ENCODE measurements at places on chromosomes 6 and 20.

- no peak overlapping the region for H3K27ac ChIP-seq
- H3K4me3 ChIP-seq = no peak overlapping the region
- no peaks in the 10 kb centered on the region for H3K36me3 ChIP-seq
- no peak for DNase-seq
- no peaks in the 10 kb centered on the region for H3K27me3 ChIP-seq
- peaks cover 13% of the 10 kb centered on the region for H3K4me1 ChIP-seq
Measured at GRCh38 chr6:133392641-133393040, 151.5 kb downstream of the EYA4 start.

- peaks cover 9% of the 10 kb centered on the region for H3K4me1 ChIP-seq
- H3K27me3 ChIP-seq = no peaks in the 10 kb centered on the region
- no peak overlapping the region for H3K4me3 ChIP-seq
Measured at GRCh38 chr6:128111096-128111495, 210.2 kb upstream of the THEMIS start.

GRCh38 chr20:6157345-6157744, 34.5 kb upstream of the FERMT1 start:
- no peak for DNase-seq
- no peak overlapping the region for H3K27ac ChIP-seq
- H3K27me3 ChIP-seq = no peaks in the 10 kb centered on the region
- H3K4me3 ChIP-seq = no peak overlapping the region
- no peaks in the 10 kb centered on the region for H3K36me3 ChIP-seq
- H3K4me1 ChIP-seq = no peaks in the 10 kb centered on the region

GRCh38 chr6:40582892-40583291, 4.3 kb downstream of the LRFN2 start:
- DNase-seq = no peak
- H3K4me1 ChIP-seq = peaks cover 8% of the 10 kb centered on the region
- H3K36me3 ChIP-seq = no peaks in the 10 kb centered on the region
- H3K27ac ChIP-seq = no peak overlapping the region
- no peak overlapping the region for H3K4me3 ChIP-seq

GRCh38 chr6:25239059-25239458, 40.1 kb upstream of the CARMIL1 start:
- no peaks in the 10 kb centered on the region for H3K27me3 ChIP-seq
- H3K27ac ChIP-seq = no peak overlapping the region
- no peak for DNase-seq
- H3K4me3 ChIP-seq = no peak overlapping the region
- H3K36me3 ChIP-seq = no peaks in the 10 kb centered on the region
- no peaks in the 10 kb centered on the region for H3K4me1 ChIP-seq

GRCh38 chr6:108983151-108983550, 111.5 kb downstream of the SESN1 start:
- H3K27ac ChIP-seq = no peak overlapping the region
- H3K4me3 ChIP-seq = no peak overlapping the region
- H3K27me3 ChIP-seq = no peaks in the 10 kb centered on the region
- DNase-seq = no peak
- peaks cover 11% of the 10 kb centered on the region for H3K4me1 ChIP-seq

- H3K4me1 ChIP-seq = no peaks in the 10 kb centered on the region
- DNase-seq = no peak
- H3K27ac ChIP-seq = no peak overlapping the region
- H3K27me3 ChIP-seq = no peaks in the 10 kb centered on the region
Measured at GRCh38 chr6:131443014-131443413, 130.0 kb upstream of the ARG1 start.

DNA sequence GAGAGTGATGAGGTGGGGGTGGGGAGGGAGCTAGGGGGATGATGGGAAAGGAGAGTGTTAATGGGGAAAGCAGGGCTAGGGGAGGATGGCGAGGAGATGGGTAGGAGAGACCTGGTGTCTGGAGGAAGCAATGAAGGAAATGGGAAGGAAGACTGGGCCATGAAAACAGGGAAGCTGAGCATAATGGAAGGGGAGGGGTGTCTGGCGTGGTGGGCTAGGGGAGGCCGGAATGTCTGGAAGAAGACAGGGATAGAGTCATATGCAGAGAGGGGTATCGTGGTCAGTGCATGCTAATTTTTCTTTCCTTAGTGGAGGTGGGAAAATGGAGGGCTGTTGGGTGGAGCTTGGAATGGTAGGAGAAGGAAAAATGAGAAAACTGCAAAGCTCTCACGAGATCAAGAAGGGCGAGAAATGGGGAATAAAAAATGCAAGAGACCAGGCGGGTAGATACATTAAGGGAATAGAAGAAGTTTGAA, 423 bp downstream of the KLHDC3 start:
- DNase-seq = no peak
- peak overlapping the region; percentile 52 for H3K4me3 ChIP-seq
- peak overlapping the region; percentile 57 for H3K27ac ChIP-seq

DNA sequence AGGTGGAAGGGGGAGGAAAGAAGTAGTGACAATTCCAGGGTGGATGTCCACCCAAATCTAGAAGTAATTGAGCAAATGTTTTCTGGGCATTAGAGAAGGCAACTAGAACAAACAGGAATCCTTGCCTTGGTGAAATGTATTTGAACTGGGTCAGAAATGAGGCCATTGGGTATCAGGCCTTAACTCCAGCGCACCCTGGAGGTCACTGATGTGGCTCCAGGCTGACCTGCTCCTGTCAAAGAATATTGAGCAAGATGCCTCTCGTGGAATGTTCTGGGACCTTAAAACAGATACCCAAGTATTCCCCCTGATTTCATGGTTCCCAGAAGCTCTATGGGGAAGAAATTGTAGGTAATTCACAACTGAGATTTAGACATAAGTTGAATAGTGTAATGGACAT, 6.9 kb downstream of the HLA-DPB1 start:
- H3K27me3 ChIP-seq = no peaks in the 10 kb centered on the region
- peaks cover 79% of the 10 kb centered on the region for H3K36me3 ChIP-seq
- H3K4me3 ChIP-seq = no peak overlapping the region
- H3K27ac ChIP-seq = no peak overlapping the region
- DNase-seq = no peak

DNA sequence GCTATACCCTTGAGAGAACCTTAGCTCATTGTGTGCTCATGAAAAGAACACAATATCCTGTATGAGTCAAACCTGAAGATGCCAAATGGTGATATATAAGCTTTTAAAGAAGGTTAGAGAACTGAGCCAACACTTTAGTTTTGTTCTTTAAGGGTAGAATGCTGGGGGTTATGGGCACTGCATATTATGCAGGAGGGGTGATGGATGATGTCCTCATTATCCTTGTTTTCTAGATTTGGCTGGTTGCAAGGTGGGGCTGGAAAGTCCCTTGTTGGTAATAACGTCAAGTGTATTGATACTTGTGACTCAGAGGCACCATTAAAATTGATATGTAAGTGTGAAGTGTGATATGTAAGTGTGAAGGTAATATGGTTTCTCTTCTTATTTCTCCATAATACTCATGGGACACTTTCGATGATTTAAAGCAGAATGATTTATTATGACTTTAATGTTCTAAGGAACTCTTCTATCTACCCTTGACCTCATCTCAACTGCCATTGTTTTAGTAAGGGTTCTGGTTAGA, 113.7 kb upstream of the DTNBP1 start:
- no peak for DNase-seq
- H3K4me1 ChIP-seq = no peaks in the 10 kb centered on the region
- no peak overlapping the region for H3K4me3 ChIP-seq
- no peak overlapping the region for H3K27ac ChIP-seq

GRCh38 chr6:33017694-33018353, 8.4 kb upstream of the HLA-DOA start:
- no peaks in the 10 kb centered on the region for H3K36me3 ChIP-seq
- H3K27me3 ChIP-seq = no peaks in the 10 kb centered on the region
- peak overlapping the region; percentile 81 for H3K27ac ChIP-seq
- no peak overlapping the region for H3K4me3 ChIP-seq
- no peaks in the 10 kb centered on the region for H3K4me1 ChIP-seq

DNA sequence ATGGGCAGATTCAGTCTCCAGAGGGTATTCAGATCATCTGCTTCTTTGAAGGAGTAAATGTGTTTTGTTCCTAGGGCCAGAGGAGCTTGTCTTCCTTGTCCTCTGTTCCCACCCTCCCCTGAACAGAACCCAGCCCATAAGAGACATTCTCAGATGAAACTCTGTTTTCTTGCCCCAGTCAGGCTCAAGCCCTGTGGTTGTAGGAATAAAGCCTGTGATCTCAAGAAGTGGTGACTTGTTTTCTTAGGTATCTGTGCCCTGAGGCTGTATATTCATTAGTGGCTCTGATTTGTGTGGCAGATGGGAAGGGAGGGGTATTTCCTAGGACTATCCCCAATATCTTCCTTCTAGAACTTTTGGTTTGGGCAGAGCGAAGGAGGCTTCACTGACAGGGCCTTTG, 27.9 kb downstream of the GSS start:
- no peak overlapping the region for H3K27ac ChIP-seq
- H3K27me3 ChIP-seq = no peaks in the 10 kb centered on the region
- no peak overlapping the region for H3K4me3 ChIP-seq

DNA sequence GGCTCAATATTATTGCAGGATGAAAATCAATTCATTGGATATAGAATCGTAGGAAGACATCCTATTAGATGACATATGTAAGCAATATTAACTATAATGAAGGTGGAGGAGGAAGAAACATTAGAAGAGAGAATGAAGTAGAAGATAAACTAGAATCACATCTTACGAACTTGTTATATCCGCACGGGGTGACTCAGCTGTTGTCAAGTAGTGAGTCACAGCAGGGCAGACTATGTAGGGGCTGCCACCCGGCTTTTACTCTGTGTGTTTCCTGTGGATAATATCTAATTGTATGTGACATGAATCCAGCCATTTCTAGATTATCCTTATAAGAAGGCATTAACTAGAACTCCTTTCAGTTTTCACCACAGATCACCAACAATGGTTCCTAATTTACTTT, 520.2 kb downstream of the DOK5 start:
- H3K27me3 ChIP-seq = no peaks in the 10 kb centered on the region
- H3K4me1 ChIP-seq = no peaks in the 10 kb centered on the region
- no peaks in the 10 kb centered on the region for H3K36me3 ChIP-seq
- no peak for DNase-seq
- no peak overlapping the region for H3K27ac ChIP-seq
- H3K4me3 ChIP-seq = no peak overlapping the region

GRCh38 chr6:36357872-36358225, 21.2 kb upstream of the BNIP5 start:
- H3K27ac ChIP-seq = no peak overlapping the region
- no peak overlapping the region for H3K4me3 ChIP-seq
- no peaks in the 10 kb centered on the region for H3K36me3 ChIP-seq
- peaks cover 12% of the 10 kb centered on the region for H3K4me1 ChIP-seq
- no peaks in the 10 kb centered on the region for H3K27me3 ChIP-seq

GRCh38 chr20:59657459-59658046, 53.2 kb downstream of the PHACTR3 start:
- no peak overlapping the region for H3K4me3 ChIP-seq
- no peaks in the 10 kb centered on the region for H3K4me1 ChIP-seq
- no peaks in the 10 kb centered on the region for H3K36me3 ChIP-seq
- DNase-seq = no peak
- no peak overlapping the region for H3K27ac ChIP-seq
- H3K27me3 ChIP-seq = no peaks in the 10 kb centered on the region

DNA sequence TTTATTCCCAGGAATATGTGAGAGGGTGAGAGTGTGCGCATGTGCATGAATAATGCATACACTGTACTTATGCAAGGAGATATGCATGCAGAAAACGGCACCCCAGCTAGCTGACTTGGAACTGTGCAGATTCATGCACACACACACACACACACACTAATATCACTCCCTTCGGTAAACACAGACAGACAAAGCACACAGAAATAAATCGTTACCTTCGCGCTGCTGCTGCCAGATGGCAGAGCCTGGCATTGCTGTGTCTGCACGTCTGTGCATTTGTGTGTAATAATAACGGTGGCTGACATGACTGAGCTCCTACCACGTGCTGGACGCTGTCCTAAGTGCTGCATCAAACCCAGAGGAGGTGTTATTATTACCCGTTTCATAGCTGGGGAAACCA, 36.8 kb downstream of the PREX1 start:
- H3K27me3 ChIP-seq = no peaks in the 10 kb centered on the region
- H3K4me3 ChIP-seq = no peak overlapping the region
- peaks cover 3% of the 10 kb centered on the region for H3K4me1 ChIP-seq
- no peak overlapping the region for H3K27ac ChIP-seq
- DNase-seq = no peak

DNA sequence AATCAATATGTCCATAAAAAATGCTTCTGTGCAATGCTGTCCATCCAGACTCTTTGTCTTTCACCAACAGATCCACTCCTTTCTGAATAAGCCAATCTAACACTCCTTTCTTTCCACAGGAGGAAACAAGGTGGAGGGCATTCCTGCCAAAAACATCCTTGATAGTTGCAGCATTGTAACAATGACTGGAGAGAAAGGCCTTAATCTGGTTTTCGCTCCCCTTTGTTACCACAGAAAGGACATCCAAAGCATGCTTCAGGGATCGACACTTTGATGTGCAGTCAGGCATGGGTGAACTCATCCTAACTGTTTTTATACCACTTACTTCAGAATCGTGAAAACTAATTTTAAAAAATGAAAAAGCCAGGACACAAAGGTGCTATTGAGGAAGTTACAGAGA, 7.4 kb downstream of the IBTK start:
- H3K27me3 ChIP-seq = no peaks in the 10 kb centered on the region
- DNase-seq = no peak
- no peak overlapping the region for H3K4me3 ChIP-seq

DNA sequence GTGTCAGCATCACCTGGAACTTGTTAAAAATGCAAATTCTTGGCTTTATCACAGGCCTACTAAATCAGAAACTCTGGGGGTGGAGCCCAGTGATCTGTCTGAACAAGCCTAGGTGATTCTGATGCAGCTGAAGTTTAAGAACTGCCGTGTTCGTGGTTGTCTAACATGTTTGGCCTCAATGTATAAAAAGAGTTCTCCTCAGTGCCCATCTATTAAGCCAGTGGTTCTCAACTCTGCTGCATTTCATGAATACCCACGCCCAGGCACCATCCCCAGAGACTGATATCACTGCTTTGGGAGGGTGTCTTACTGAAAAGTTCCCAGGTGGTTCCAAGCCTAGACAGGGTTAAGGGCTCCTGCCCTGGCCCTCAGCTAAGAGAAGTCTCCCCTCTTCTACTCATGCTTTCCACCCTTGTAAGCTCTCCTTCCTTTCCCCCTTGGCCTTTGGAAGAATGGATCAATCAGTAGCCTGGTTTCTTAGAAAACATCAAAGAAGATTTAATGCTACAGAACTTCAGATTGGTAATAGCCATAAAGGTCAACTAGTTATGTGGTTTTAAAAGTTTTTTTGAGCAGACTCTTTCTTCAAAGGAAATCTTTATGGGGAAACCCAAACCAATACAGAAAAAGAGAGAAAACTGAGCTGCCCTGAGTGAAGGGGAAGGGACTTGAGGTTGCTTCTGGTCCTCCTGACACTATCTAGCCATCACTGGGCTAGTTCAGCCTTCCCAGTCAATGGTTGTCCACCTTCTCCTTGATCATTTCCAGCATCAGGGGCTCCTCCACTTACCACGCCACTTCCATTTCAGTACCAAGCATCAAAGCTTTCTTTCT, 38.9 kb upstream of the TNFAIP3 start:
- no peaks in the 10 kb centered on the region for H3K27me3 ChIP-seq
- DNase-seq = no peak
- no peak overlapping the region for H3K4me3 ChIP-seq
- H3K36me3 ChIP-seq = no peaks in the 10 kb centered on the region

Data from heart left ventricle (tissue), 16 donors.